ENCODE measurements at places on chromosomes 6 and 20.

- no peak for DNase-seq
Observed at GRCh38 chr6:137193256-137194070, 20.0 kb upstream of the IL22RA2 start.

DNA sequence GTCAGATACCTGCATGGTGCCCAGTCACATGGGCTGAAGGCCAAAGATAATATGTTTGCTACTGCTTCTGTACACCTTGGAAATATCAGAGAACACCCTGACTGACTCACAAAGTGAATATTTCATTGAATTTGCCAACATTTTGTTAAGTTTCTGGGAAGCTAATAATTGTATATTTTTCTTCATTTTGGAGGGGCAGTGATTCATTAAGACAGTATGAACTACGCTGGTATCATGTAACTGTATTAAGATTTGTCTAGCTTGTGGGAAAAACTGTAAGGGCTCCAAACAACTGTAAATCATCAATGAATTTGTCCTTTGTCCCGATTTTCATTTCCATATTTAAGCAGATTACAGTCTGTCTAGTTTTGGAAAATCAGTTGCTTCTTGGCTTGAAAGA is 102.3 kb upstream of the CCN2 start:
- DNase-seq: no peak

DNA sequence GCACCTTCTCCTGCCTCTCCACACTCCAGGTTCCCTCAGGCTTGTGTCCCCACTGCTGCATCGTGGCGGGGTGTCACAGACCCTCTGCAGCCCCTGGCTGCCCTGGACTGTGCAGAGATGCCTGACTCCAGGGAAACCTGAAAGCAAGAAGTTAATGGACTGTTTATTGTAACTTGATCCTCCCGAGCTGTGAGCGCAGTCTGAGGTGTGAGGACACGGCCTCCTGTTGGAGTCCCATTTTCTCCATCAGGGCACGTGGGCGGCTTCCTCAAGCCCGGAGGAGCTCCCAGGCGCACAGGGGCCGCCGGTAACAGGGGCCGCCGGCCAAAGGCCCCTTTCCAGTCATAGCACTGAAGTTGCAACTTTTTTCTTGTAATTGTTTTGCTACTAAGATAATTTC is 16.9 kb downstream of the RBM38 start:
- no peak for DNase-seq

DNA sequence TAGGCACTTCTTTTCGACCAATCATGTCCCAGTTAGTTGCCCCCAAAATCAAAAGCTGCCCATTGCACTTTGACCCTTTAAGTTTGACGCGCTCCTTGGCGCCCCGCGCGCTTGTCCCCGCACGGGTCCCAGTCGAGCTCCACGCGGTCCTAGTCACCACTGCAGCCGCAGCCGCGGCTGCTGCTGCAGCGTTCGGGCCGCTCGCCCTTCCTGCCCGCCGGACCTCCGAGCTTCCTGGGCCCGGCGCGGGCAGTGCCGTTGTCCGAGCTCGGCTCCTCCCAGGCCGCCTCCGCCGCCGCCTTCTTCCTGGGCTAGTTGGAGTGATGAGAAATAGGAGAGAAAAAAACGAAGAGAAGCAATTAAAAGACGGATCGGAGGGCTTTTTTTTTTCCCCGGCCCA is 185.7 kb upstream of the COL21A1 start:
- no peak for DNase-seq

DNA sequence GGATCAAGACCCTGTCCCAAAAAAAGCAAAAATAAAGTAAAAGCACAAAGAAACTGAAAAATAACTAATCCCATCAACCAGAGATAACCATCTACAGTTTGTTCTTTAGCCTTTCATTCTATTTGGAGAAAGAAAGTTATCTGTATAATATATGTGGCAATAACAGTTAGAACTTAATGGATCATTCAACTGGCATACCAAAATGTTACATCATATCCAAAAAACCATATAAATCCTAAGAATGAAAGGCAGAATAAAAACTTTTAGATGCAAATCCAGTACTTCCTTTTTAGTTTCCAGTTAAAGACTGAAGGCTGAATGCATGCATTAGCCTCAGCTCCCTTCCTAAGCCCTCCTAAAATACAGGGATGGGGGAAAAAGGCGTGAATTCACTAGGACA is 25.2 kb downstream of the ILRUN start:
- DNase-seq: no peak

GRCh38 chr6:106574741-106575458 is 54.4 kb downstream of the RTN4IP1 start:
- DNase-seq: no peak

- DNase-seq: no peak
Observed at GRCh38 chr20:9807136-9807535, 31.7 kb downstream of the PAK5 start.

- no peak for DNase-seq
Observed at GRCh38 chr6:41966961-41967311, 25.3 kb upstream of the CCND3 start.

GRCh38 chr20:36527331-36528125 is 13.8 kb upstream of the MYL9 start:
- DNase-seq: no peak

GRCh38 chr6:8325743-8326142 is 109.6 kb downstream of the SLC35B3 start:
- no peak for DNase-seq

DNA sequence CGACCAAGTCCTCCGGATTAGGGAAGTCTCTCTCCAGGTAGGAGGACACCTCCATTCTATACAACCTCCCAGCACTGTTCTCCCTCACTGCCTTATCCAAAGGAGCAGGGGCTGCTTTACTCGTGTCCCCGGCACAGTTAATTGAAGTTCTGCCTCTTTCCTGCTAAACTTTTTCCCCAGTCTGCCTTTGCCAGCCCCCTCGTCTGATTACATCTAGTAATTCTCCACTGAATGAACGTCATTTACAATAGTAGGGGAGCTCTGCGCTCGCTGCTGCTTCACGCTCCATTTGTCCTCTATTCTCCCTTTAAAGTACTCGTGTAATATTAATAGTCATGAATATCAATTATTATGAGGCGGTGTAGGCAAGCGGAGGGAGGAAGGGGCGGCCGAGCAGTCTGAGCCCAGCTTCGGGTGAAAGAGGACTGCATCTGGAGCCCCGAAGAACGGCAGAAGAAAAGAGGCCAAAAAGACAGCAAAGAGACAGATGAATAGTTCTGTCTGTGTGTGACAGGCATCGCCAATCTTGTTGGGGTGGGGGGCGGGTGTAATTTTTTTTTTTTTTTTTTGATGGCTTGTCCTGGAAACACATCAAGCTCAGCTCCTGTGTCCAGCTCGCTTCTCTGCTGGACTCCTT is 2.9 kb downstream of the TFAP2B start:
- no peak for DNase-seq

GRCh38 chr20:707451-708110 is 32.0 kb upstream of the SCRT2 start:
- no peak for DNase-seq

DNA sequence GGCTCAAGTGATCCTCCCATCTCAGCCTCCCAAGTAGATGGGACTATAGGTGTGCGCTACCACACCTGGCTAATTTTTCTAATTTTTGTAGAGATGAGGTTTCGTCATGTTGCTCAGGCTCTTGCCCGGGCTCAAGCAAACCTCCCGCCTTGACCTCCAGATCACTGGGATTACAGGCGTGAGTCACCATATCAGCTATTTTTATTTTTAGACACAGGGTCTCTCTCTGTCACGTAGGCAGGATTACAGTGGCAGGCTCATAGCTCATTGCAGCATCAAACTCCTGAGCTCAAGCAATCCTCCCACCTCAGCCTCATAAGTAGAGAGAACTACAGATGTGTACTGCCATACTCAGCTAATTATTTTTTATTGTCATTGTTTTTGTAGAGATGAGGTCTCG is 41.7 kb downstream of the SLC23A2 start:
- DNase-seq: no peak

DNA sequence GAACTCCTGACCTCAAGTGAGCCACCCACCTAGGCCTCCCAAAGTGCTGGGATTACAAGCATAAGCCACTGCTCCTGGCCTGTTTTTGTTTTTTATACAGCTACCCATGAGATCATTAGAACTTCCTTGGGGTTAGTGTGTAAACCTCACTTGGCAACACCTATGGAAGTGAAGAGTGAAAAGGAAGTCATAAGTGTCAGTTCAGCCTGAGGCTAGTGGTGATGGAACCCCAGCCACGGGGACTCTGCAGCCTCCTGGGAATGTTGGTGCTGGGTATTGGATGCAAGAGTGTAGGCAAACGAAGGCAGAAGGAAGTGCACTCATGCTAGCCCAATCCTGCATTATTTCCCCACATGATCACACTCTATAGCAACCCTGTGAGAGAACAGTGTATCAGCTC is 33.6 kb upstream of the FUCA2 start:
- DNase-seq: peak; percentile 34

- no peak for DNase-seq
Observed at GRCh38 chr20:62805155-62805710, 598 bp downstream of the OGFR start.

GRCh38 chr6:35086282-35086632 is 54.9 kb downstream of the TCP11 start:
- no peak for DNase-seq

DNA sequence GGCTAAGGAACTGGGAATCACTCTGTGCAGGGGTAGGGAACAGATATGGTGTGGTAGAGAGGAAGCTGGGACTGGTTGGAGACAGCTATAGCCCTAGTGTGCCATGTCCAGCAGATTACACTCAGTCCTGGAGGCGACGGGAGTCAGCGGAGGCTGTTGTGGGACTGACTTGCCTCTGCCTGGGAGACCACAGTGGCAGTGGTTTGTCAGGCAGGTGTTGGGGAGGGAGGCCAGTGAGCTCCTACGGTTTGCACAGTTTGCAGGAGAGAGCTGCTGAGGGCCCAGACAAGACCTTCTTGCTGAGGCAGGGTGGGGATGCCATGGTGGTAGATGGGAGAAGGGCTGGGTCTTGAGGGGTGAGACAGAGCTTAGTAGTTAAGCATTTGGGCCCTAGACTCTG is 4.9 kb downstream of the PLCG1 start:
- DNase-seq: no peak

DNA sequence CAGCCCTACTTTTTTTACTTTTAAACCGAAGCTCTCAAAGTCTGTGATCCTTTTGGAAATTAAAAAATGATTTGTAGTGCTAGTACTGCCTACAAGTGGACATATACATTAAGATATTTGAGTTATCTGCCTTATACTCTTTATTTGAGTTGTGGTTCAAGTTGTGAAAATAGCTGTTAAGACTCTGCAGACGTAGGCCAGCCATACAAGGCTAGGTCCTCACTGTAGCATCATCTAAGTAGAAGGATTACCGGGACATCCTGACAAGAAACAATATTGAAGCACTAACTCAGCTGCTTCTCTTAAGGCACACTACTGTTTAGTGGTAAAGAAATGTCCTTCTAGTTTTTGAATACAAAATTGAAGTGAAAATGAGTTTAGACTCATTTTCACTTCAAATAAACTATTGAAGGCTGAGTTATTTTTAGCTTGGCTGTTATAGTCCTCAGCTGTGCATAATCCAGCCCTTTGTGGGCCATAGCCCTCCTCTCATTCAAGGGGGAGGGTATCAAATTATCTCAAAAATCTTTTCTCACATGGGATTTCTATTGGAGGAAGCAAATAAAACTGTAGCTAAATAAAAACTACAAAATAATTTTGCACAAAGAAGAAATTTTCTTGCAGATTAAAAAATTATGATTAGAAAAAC is 68.1 kb downstream of the JAG1 start:
- DNase-seq: no peak

DNA sequence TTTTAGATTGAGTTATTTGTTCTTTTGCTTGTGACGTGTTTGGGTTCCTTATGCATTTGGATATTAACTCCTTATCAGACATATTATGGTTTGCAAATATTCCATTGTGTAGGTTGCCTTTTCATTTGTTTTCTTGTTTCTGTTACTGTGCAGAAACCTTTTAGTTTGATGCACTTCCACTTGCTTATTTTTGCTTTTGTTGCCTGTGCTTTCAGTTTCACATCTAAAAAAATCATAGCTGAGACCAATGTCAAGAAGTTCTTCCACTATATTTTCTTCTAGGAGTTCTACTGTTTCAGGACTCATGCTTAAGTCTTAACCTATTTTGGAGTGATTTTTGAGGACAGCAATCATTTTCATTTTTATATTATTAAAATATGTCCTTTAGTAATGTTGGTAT is 113.5 kb downstream of the EPM2A start:
- DNase-seq: no peak

DNA sequence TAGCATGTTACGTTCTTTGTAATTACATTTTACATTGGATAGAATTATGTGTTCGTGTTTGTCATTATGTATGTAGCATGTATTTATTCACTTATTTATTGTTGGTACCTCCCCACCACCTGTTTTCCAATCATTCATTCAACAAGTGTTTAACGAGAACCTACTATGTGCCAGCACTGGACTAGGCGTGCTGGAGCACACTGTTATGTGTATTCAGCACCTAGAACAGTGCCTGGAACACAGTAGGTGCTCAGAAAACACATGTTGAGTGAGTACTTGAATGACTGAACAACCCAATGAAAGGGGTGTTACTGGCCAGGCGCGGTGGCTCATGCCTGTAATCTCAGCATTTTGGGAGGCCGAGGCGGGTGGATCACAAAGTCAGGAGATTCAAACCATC is 11.3 kb downstream of the ETV7 start:
- DNase-seq: no peak

DNA sequence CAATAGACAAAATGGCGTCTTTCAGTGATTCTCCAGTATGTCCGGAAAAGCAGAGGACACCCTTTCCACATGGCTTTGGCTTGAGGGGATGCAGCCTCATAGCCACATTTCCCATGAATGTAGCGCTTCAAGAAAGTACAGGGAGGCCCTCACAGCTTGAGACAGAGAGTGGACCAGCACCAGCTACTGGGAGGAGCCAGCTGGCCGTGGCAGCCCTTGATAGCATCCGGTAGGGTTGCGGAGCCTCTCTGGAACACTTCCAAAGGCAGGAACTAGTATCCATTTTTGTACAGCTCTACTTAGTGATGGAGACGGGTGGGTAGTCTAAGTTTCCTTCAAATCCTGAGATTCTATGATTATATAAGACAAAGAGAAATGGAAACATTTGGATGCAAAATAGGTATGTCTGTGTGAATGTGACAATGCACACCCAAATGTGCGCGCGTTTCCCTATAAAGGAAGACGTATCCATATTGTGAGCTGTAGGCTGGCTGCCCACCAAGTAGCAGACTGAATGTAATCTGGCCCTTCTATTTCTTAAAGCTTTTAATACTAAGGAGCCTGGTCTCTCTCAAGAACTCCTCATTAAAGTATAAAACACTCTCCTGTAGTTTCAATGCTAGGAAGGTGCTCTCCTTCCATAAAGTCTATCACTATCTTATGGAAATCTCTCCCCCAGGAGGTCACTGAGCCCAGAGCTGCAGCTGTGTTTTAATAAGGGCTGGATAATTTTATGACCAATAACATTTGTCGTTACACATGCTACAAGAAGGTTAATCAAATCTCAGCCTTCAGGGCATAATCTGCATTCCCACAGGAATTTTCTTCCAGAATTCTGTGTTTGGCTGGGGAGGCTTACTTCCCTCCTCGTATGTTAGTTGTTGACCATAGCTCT is 74.0 kb downstream of the SOBP start:
- DNase-seq: no peak

DNA sequence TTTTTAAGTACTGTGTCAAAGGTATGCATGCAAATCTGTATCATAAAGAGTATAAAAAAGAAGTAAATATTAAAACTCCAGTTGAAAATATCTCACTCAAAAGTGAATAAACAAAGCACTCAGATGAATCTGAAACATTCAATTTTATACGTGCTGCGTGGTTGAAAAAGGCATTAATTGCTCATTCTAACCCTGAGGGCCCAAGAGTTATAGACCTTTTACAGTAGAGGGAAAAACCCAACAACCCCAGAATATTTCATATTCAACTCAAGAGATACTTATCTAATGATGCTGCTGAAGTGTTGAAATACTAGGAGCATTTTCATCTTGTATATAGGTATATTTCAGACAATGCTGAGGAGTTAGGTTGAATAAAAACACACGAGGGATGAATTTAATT is 862.8 kb upstream of the CITED2 start:
- no peak for DNase-seq

Data from CD4-positive, alpha-beta T cell treated with Interleukin-17A for 1 hour (primary cell).